ENCODE measurements at places on chromosomes 5 and 9. TPM values are rescaled to one million over a fixed set of nuclear protein-coding genes. Genes with fewer than 3 reads are reported as not detected.

IL9 gene
- total RNA-seq: not detected

ANKRD20A1 gene
- 0.78 TPM for total RNA-seq

PARP8 gene
- total RNA-seq: 13.5 TPM

HTR4 gene
- total RNA-seq: not detected

SAXO1 gene
- not detected for total RNA-seq

CBY3 gene
- total RNA-seq: not detected

ADAMTS2 gene
- 19.1 TPM for total RNA-seq

SPATA31C1 gene
- total RNA-seq: not detected

CACNA1B gene
- total RNA-seq: 0.99 TPM

SUSD3 gene
- total RNA-seq: not detected

PAEP gene
- total RNA-seq: not detected

GABRG2 gene
- total RNA-seq: 1.6 TPM

DEPDC1B gene
- 0.66 TPM for total RNA-seq

STKLD1 gene
- total RNA-seq: not detected

DNA sequence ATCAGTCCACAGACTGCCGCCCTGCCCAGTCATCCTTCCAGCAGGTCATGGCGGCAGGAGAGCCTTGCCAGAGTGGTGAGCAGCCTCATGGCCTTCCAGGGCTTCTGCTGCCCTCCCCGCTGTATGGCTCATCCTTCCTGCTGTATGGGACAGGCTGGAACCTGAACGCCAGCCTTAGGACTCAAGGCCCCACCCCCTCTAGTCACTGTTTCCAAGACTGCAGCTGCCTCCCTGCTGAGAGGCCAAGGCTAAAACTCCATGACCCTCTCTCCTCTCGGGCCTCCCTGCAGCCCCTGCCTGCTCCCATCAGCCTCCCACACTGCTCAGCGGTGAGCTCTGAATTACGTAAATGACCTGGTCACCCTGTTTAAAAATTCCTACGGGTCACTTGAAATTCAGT, 227.5 kb downstream of the AGTPBP1 start:
- H3K36me3 ChIP-seq: no peaks in the 10 kb centered on the region
- DNase-seq: no peak
- H3K4me1 ChIP-seq: no peaks in the 10 kb centered on the region
- H3K27ac ChIP-seq: no peak overlapping the region
- no peak overlapping the region for H3K4me3 ChIP-seq

GRCh38 chr9:112084334-112084733, 90.8 kb downstream of the SUSD1 start:
- no peak for DNase-seq
- no peaks in the 10 kb centered on the region for H3K27me3 ChIP-seq
- H3K27ac ChIP-seq: no peak overlapping the region
- H3K4me1 ChIP-seq: no peaks in the 10 kb centered on the region
- no peaks in the 10 kb centered on the region for H3K36me3 ChIP-seq

DNA sequence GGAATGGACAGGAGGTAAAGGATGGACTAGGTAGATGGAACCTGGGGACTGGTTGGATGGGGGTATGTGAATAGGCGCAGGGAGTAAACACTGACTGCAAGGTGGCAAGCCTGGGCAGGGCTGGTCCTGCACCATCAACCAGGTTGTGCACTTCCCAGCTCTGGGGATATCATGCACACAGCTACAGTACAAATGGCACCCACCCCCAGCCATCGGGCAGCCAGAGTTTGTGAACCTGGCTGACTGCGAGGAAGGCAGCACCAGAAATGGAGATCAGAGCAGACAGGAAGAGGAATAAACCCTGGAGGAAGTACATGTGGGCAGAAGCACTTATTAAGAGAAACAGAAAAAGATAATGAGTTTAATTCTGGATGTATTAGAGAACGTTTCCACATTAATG, 229.1 kb downstream of the ESM1 start:
- H3K27ac ChIP-seq: no peak overlapping the region
- no peak overlapping the region for H3K4me3 ChIP-seq
- no peaks in the 10 kb centered on the region for H3K36me3 ChIP-seq
- no peaks in the 10 kb centered on the region for H3K4me1 ChIP-seq

DNA sequence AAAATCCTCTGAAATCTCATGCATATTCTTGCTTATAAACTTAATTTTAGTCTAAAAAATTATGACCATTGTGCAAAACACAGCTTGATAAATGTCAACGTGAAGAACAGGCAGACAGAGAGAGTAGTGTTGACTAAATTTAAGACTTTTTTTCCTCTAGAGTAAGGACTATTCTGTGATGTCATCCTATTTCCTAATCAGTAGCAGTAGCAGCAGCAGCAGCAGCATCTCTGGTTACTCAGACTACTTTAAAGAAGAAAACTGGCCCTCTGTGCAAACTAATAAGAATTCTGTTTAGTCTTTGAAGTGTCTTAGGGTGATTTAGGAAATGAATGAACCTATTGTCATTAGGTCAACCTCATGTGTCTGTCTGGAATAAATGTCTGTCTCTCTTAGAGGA, 403.0 kb downstream of the HINT1 start:
- no peak overlapping the region for H3K27ac ChIP-seq
- H3K4me3 ChIP-seq: no peak overlapping the region
- no peaks in the 10 kb centered on the region for H3K4me1 ChIP-seq
- no peaks in the 10 kb centered on the region for H3K36me3 ChIP-seq
- no peaks in the 10 kb centered on the region for H3K27me3 ChIP-seq

DNA sequence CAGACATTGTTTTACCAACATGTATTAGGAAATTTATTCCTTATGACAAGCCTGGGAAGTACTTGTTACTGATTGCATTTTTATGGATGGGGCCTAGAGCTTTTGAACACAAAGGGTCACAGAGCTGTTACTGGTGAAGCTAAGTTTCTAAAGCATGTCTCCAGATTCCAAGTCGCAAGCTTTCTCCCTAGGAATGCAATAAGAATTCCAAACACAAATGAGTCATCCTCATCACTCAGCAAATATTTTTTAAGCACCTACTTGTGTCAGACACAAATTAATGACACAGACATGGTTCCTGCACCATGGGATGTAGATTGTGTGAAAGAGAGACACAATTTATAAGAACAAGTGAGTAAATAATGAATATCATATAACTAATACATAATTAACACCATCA, 11.0 kb upstream of the SH3RF2 start:
- H3K27ac ChIP-seq: no peak overlapping the region
- H3K36me3 ChIP-seq: no peaks in the 10 kb centered on the region
- no peaks in the 10 kb centered on the region for H3K27me3 ChIP-seq

GRCh38 chr9:33881635-33882034, 64.7 kb downstream of the UBE2R2 start:
- peaks cover 65% of the 10 kb centered on the region for H3K4me1 ChIP-seq
- no peaks in the 10 kb centered on the region for H3K27me3 ChIP-seq
- peak overlapping the region; percentile 32 for H3K27ac ChIP-seq

DNA sequence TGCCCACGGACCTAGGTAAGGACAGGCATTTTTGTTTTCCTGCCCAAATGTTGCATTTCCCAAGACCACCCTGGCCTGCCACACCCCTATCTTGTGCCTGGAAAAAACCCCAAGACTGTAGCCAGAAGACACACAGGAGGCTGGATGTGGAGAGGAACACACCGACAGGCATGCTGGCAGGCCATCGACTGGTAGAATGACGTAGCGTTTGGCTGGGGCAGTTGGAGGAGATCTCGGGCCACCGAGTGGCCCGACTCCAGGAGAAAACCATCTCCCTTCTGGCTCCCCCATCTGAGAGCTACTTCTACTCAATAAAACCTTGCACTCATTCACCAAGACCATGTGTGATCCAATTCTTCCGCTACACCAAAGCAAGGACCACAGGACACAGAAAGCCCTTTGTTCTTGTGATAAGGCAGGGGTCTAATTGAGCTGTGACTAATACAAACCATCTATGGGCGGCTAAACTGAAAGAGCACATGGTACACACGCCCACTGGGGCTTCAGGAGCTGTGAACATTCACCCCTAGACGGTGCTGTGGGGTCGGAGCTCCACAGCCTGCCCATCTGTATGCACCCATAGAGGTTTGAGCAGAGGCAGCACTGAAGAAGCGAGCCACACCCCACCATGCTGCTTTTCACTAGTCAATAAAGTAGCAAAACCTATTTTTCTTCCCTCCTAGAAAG, 38.9 kb upstream of the N4BP3 start:
- DNase-seq: no peak
- H3K27ac ChIP-seq: no peak overlapping the region
- H3K27me3 ChIP-seq: peaks cover 16% of the 10 kb centered on the region
- H3K36me3 ChIP-seq: no peaks in the 10 kb centered on the region
- peaks cover 4% of the 10 kb centered on the region for H3K4me1 ChIP-seq

DNA sequence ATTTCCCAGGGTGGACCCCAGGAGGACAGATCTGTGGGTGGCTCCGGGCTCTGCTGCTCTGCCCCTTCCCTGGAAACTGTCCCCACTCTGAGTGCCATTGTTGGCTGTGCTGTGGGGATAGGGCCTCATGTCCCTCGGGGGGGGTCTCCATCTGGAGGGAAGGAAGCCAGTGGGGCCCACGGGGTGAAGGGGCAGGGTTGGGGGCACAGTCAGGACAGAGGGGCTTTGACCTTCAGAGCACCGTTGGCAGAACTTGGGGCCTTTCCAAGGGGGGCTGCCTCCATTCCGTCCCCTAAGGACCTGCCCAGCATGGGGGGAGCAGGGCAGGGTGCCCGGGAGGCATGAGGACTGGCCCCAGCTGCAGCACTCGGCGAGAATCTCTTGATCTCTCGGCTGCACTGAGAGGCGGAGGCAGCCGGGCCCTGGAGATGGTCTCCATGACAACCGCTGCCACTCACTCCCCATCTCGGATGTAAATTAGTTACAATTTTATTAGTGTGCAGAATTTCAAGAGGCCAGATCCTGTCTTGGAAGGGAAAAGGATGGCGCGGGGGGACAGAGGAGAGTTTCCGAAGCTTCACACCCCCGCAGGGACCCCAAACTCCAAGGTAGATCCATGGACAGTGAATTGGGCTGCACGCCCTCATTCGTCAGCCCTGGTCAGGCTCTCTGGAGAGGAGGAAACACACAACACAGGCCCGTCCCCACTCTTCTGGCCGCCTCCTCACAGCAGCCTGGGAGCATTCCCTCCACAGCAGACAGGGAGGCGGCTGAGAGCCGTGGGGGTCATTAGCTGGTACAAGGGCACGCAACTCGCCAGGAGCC, 216.2 kb upstream of the IER5L start:
- H3K36me3 ChIP-seq: no peaks in the 10 kb centered on the region
- no peak for DNase-seq
- no peak overlapping the region for H3K4me3 ChIP-seq
- H3K4me1 ChIP-seq: no peaks in the 10 kb centered on the region
- no peak overlapping the region for H3K27ac ChIP-seq

DNA sequence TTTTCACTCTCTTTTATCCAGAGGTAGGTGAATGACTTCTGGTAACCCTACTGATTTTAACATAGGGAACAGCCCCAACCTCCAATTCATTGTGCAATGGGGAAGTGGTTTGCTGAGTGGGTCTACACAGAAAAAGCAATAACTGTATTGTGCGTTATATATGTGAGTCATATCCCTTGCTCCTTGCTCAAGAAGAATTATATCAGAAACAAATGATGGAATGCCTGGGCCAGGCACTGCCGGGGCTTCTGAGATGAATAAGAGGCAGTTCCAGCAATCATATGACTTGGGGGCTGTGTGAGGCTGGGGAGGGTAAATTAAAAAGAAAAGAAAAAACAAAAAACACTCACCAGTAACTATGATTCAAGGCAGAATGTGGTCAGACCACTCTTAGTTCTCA, 79.2 kb upstream of the ABCA1 start:
- H3K36me3 ChIP-seq: no peaks in the 10 kb centered on the region
- no peaks in the 10 kb centered on the region for H3K27me3 ChIP-seq
- no peak for DNase-seq
- no peak overlapping the region for H3K27ac ChIP-seq
- H3K4me3 ChIP-seq: no peak overlapping the region

DNA sequence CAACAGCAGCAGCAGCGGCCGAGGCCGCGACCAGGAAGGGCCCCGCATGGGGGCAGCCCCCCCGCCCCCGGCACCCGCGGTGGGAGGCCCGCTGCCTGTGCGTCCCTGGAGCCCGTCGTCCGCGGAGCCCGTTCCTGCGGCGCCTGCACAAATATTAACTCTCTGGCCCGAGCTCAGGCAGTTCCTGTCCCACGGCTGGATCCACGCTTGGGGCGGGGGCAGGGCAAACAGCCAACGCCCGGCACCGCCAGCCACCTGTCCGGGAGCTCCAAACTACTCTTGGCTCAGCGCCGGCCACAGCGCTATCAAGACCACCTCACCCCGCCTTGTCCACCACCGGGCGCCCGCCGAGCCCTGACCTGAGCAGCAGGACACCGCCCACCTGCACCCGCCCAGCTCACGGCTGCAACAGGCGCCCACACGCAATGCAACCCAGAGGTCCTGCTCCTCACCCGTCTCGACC, at the start of gene LRRC26:
Gene LRRC26 (minus strand): TSS at position 156 of the 463 bp plus-strand sequence. CDS start 108 bp downstream, at position 48.
- no peak within 1 kb of the TSS for H3K4me3 ChIP-seq
- H3K27ac ChIP-seq: peak within 1 kb of the TSS; percentile 3
- H3K27me3 ChIP-seq: no peaks in the 10 kb centered on the region
- peak; percentile 28 for DNase-seq
- peaks cover 35% of the 10 kb centered on the region for H3K4me1 ChIP-seq
- H3K36me3 ChIP-seq: no peaks in the 10 kb centered on the region

DNA sequence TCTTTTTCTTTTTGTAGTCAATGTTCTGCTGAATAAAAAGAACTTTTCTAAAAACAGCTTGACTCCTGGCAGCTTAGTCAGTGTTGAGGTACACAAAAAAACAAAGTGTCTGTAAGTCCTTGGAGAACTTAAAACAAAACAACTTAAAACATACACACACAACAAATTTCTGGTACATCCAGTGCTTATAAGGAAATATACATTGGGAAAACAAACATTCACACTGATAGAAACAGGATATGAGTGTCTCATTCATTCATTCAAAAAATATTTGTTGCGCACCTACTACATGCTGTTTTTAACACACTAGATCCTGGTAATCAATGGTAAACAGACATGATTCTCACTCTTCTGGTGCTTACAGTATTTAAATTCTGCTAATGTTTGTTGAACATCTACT, 27.4 kb upstream of the MEGF9 start:
- no peaks in the 10 kb centered on the region for H3K36me3 ChIP-seq
- no peaks in the 10 kb centered on the region for H3K27me3 ChIP-seq
- no peaks in the 10 kb centered on the region for H3K4me1 ChIP-seq

DNA sequence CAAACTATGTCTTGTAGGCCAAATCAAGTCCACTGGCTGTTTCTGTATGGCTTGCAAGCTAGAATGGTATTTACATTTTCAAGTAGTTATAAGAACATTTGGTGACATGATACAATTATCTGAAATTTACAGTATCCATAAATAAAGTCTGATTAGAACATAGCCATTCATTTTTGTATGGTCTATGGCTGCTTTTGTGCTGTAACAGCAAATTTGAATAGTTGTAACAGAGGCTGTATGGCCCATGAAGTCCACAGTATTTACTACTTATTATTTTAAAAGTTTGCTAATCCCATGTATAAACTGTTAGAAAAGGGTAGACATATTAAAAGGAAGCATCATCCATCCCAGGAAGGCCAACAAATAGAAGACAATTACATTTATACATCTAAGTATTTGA, 17.7 kb downstream of the DHX29 start:
- H3K27ac ChIP-seq: no peak overlapping the region
- no peak overlapping the region for H3K4me3 ChIP-seq
- no peaks in the 10 kb centered on the region for H3K4me1 ChIP-seq
- H3K36me3 ChIP-seq: peaks cover 34% of the 10 kb centered on the region

GRCh38 chr5:145697251-145697990, 137.7 kb downstream of the PRELID2 start:
- no peaks in the 10 kb centered on the region for H3K4me1 ChIP-seq
- no peak overlapping the region for H3K27ac ChIP-seq
- no peaks in the 10 kb centered on the region for H3K27me3 ChIP-seq
- H3K4me3 ChIP-seq: no peak overlapping the region

GRCh38 chr9:131276891-131277286, 579 bp upstream of the FAM78A start:
- no peaks in the 10 kb centered on the region for H3K36me3 ChIP-seq
- DNase-seq: no peak
- H3K27ac ChIP-seq: no peak overlapping the region
- peaks cover 16% of the 10 kb centered on the region for H3K4me1 ChIP-seq
- H3K27me3 ChIP-seq: no peaks in the 10 kb centered on the region
